Upper lobe of left lung (tissue), 6 donors: ENCODE measurements at places on chromosomes 1 and 21. TPM values are rescaled to one million over a fixed set of nuclear protein-coding genes. Genes with fewer than 3 reads are reported as not detected.

DNA sequence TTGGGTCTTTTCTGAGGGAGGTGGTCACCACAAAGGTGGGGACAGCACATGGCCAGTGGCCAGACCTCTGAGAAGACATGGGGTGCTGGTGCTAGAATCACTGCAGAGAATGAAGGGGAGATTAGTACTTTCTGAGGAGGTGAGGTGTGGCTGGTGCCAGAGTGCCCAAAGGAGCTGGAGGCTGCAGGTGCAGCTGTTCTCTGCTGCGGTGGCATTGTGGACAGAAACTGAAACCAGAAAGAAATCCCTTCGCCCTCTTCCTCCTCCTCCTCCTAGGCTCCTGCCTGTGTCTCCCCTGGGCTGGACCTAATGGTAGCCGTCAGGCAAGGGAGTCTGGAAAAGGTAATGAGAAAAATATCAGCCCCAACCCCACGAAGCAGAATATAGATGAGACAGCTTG lies 261.7 kb downstream of the TM2D1 start:
- no peaks in the 10 kb centered on the region for H3K27me3 ChIP-seq
- no peak for DNase-seq
- no peaks in the 10 kb centered on the region for H3K4me1 ChIP-seq
- no peak overlapping the region for H3K4me3 ChIP-seq

DNA sequence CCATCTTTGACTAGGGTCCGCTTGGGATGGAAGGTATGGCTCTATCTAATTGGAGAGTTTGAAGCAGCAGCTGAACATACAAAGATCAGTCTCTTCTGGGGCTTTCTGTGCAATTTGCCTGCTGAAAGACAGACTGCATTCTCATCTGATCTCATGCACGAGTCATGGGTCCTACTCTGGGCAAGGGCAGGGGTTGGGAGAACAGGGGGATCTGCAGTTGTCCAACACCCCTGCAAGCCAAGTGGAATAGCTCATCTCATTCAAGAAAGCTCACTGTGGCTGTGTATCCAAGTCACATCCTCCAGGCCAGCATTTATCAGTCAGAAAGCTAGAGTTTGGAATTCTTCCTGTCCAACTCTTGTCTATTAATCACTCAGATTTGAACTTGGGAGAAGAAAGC lies 177.2 kb upstream of the C8B start:
- no peaks in the 10 kb centered on the region for H3K36me3 ChIP-seq
- H3K27me3 ChIP-seq: no peaks in the 10 kb centered on the region
- H3K4me3 ChIP-seq: no peak overlapping the region
- no peaks in the 10 kb centered on the region for H3K4me1 ChIP-seq

GRCh38 chr1:174583316-174583715 lies 135.6 kb downstream of the GPR52 start:
- no peaks in the 10 kb centered on the region for H3K4me1 ChIP-seq
- no peak for DNase-seq
- H3K27ac ChIP-seq: no peak overlapping the region
- no peak overlapping the region for H3K4me3 ChIP-seq
- no peaks in the 10 kb centered on the region for H3K27me3 ChIP-seq

DNA sequence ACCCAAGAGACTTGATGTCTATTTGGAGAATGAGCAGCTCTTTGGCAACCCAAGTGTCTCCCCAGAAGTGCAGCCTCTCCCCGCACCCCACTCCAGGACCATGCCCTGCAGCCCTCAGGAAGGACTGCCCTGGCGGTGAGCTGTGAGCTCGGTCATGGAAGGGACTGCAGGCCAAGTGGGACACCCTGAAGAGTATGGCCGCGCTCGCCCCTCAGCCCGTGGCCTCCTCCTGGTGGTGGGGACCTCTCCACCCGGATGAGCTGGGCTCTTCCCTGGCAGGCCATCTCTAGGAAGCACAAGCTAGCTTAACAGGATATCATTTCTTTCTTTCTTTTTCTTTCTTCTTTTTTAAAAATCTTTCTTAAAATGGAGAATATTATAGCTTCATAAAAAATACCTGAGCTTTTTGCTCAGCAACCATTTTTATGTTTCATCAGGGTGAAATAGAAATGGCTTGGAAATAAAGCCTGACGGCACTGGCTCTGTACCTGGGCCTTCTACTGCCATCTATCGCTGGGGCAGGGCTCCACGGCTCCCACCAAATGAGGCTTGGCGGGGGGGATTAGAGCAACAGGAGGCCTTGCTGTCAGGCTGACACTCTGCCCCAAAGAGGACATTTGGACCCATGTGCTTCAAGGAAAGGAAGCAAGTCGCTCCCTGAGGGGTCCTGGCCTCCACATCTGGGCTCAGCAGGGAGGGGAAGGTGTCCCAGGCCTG lies 296.2 kb upstream of the VAMP3 start:
- H3K27ac ChIP-seq: no peak overlapping the region
- H3K27me3 ChIP-seq: no peaks in the 10 kb centered on the region
- peak; percentile 64 for DNase-seq
- H3K4me1 ChIP-seq: peaks cover 37% of the 10 kb centered on the region
- no peak overlapping the region for H3K4me3 ChIP-seq
- no peaks in the 10 kb centered on the region for H3K36me3 ChIP-seq

GRCh38 chr1:87338566-87338965 lies 9.9 kb downstream of the LMO4 start:
- H3K4me1 ChIP-seq: peaks cover 23% of the 10 kb centered on the region
- H3K36me3 ChIP-seq: peaks cover 45% of the 10 kb centered on the region
- H3K4me3 ChIP-seq: no peak overlapping the region
- H3K27me3 ChIP-seq: no peaks in the 10 kb centered on the region

DNA sequence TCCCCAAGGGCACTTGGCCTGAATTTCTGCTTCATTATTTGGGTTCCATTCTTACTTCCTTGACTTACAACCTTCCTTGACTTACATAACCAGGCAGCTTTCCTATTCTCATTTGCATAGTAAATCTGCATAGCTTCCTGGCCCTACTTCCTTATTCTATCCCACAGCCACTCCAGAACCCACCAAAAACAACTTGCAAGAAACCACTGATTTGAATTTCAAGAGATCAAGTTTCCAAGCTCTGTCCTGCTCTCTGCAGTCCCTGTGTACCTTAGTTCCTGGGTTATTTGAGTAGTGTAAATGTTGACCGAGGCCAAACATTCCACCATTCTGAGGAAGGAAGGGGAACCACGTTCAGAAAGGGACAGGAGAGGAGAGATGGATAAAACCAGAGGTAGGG lies 603.3 kb downstream of the PTPRC start:
- H3K27me3 ChIP-seq: no peaks in the 10 kb centered on the region
- no peak for DNase-seq
- no peak overlapping the region for H3K4me3 ChIP-seq
- H3K4me1 ChIP-seq: peaks cover 4% of the 10 kb centered on the region

DNA sequence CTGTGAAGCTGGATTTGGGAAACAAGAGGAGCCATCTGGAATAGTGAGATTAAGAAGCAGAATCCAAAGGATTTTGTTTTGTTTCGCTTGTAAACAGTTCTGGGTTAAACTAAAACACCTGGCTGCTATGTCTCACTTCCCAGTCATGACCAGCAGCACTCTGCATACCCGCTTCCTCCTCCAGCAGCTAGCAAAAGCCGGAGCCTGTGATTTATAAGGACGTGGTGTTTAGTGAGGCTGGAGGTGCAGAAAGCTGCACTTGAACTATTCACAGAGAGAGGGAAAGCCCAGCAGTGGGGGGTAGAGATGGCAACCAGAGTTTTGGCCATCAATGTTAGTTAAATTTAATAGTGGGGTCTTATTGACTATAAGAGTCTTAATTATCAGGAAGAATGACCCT lies 240.2 kb downstream of the AJAP1 start:
- no peaks in the 10 kb centered on the region for H3K36me3 ChIP-seq
- no peak overlapping the region for H3K27ac ChIP-seq
- H3K4me3 ChIP-seq: no peak overlapping the region
- H3K27me3 ChIP-seq: no peaks in the 10 kb centered on the region
- H3K4me1 ChIP-seq: no peaks in the 10 kb centered on the region

The GPR161 gene
- 5.1 TPM for total RNA-seq

DNA sequence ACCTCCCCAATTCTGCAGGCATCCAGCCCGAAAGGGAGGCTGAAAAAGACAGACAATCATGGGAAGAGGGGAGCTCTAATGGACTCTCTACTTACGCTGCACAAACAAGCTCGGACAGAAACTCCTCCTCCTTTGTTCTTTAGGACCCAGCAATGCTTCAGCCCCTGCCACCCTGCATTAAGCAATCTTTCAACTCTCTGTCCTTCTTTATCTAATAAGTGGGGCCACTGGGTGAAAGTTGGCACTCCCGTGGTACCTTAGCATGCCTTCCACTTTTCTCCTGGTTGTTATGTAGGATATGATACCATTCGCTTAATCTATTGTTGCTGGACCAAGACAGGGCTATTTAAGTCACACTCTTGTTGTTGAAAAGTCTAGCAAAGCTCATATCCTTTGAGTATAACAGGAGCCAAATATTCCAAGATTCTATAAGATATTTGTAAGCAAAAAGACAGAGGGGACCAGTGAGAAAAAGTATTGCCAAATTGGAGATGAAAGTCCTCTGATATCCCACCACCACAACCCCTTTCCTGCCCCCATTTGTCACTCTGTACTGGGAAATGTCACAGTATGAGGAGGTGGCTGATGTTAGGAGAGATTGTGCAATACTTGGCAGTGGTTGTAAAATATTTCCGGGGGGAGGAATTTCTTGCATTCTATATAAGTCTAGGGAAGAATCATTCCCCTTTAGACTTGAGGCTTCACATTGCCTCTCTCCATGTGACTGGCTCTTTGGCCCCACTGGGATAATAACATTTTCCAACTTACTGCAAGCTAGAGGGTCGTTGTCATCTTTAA lies 137.3 kb upstream of the GJB5 start:
- no peak overlapping the region for H3K4me3 ChIP-seq
- H3K36me3 ChIP-seq: no peaks in the 10 kb centered on the region
- H3K27ac ChIP-seq: no peak overlapping the region
- H3K27me3 ChIP-seq: no peaks in the 10 kb centered on the region
- DNase-seq: no peak

DNA sequence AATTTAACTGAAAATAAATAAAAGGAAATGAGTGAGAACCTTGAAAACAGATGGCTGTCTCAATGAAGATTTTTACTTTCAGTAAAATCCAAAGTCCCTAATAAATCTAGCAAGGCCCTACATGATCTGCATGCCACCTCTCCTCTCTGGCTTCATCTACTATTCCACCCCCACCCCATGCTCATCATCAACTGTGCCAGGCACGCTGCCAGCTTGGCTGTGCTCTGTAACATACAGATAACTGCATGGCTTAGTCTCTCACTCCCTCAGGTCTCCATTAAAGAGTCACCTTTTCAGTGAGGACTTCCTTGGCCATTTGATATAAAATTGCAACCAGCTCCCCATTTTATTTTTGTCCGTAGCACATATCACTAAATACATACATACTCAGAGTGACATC lies 26.7 kb downstream of the RGSL1 start:
- H3K4me1 ChIP-seq: no peaks in the 10 kb centered on the region
- no peaks in the 10 kb centered on the region for H3K27me3 ChIP-seq
- no peak for DNase-seq
